Activated T-cell treated with anti-CD3 and anti-CD28 coated beads, Interleukin-2, amount 50 U/mL, for 1 hour (primary cell): ENCODE measurements at places on chromosomes 4 and X.

DNA sequence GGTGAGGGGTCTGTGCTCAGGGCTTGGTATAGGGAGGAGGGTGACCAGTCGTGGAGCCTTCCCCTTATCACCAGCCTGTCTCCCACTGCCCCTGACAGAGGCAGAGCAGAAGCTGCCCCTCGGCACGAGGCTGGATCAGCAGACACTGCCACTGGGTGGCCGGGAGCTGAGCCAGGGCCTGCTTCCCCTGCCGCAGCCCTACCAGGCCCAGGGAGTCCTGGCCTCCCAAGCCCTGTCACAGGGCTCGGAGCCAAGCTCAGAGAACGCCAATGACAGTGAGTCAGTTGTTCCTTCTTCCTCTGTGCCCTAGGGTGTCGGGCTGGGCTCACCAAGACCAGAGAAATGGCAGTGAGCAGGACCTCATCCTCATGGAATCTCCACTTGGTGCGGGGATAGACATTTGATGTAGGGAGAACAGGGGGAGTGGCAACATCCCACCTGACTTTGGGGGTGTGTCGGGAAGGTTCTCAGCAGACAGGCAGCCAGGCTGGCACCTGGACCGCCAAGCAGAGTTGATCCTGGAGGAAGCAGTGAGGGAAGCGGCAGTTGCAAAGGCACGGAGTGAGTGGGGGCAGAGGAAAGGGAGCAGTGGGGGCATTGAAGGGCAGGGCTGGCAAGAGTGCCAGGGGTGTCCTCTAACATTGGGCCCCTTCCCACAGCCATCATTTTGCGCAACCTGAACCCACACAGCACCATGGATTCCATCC lies 14.3 kb upstream of the UBA1 start:
- no peak for DNase-seq

- no peak for DNase-seq
These were observed 527 bp downstream of the NOA1 start for GRCh38 chr4:56976837-56977320.

- no peak for DNase-seq
These were observed 584.4 kb upstream of the AADAT start for GRCh38 chr4:170674176-170674575.

DNA sequence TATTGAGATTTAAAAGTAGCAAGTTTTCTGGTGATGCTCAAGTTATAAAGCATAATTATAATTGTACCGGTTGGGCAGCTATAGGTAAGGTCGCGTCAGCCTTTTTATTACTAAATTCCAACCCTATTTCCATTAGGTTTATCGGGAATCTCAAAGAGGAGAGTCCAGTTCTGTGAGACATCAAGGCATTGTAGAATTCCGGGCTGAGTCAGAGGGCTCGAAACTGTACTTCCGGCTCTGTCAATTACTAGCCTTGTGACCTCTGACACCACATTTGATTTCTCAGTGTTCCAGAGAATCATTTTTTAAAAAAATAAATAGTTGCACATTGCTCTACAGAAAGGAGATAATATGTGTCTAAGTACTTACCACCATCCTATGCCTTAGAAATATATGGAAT lies 4.3 kb downstream of the IL1RAPL1 start:
- no peak for DNase-seq

DNA sequence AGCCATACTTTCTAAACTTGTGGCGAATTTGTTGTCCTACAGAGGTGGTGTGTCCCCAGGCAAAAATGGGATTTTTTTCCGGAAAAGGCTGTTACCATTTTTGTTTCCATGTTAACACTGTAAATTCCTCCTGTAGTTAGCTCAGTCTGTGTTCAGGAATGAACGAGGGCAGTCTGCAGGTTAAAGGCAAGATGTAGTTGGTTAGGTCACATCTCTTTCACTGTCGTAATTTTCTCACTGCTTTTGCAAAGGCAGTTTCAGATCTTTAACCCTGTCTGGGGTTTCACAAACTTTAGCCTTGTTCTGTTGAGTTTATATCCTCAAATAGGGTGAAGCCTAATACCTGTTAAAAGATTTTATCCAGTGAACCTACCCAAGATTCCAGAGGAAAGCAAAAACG lies 50.5 kb upstream of the PUDP start:
- no peak for DNase-seq

DNA sequence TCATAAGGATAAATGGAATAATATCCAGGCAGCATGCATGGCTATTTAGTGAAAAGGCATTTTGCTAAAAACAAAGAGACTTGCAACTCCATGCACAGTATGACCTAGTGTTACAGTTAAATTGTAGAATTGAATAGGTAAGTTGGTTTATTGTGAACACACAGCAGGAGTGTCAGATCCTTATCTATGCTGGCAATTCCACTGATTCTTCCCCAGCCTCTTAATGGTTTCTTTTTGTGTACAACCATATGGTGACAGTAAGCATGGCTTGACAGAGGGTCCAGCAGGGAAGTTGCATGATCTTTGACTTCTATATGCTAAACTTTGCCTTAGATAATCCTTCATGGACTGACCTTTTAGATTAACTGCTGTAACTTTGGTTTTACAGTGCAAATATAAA lies 936.6 kb upstream of the EPHA5 start:
- DNase-seq, result no peak

DNA sequence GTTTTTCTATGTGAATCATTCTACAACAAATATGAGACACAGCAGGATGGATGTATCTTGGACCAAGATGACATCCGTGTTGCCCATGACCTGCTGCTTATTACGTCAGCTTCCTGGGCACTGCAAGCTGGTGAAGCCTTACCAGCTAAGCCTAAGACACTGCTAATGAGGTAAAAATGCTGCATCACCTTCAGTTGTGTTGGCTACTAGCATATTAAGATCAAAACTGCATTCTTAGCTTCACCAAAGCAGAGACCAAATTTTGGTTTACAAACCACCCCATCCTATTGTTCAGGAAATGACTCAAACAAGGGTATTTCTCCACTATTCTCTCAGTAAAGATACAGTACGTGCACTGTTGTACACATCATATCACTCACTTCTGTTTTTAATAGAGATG lies 50.3 kb downstream of the MAML3 start:
- no peak for DNase-seq

DNA sequence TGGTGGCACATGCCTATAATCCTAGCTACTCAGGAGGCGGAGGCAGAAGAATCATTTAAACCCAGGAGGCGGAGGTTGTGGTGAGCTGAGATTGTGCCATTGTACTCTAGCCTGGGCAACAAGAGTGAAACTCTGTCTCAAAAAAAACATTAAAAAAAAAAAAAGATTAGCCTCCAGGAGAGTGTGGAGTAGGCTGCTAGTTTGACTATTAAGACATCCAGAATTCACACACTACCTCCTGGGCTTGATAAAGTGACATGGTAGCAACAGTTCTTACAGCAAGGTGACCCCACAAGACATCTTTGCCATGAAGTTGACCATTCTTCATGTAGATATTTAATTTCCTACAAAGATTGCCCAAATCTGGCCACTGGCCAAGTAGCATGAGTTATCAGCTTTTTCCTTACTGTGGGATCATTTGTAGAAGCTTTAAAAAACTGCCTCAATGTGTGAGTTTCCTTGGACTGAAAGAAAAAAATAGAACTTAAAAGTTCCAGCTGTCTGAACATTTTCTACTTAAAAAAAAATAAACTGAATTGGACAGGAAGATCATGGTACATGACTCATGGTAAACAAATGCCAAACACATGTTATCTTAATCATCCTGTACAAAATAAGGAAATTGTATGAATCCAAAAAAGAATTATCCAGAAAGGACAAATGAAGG lies 35.3 kb upstream of the SPRY1 start:
- DNase-seq, result no peak

DNA sequence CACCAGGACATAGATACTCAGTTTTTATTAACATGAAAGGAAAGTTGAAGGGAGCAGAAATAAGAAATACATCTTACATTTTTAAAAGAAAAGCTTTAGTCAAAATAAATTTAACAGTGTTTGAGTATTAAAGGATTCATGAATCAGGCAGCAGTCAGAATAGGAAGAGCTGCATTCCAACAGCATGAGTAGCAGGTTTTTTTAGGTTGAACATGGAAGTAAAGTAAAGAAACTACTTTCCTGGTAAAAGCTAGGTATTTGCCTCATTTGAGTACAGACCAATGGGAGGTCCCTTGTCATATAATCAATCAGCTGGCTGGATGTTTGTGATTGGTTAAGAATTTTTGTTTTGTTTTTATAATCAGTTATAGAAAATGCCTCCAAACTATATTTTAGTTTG lies 645.9 kb upstream of the INTU start:
- DNase-seq, result no peak

DNA sequence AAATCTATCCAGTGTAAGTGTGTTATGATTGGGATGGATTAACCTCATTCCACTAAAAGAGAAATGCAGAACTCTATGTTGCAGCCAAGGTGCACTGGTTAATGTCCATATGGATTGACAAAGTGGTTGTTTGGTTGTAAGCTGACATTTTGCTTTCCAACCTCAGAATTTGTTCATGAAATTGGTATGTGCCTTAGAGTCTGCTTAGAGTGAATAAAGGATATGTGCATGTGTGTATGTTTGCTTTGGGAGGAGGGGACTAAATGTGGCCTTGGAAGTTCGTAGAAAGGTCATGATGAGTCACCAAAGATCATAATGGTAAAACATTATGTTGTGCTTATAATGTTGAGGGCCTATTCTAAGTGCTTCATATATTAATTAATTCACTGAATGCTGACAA lies 44.1 kb upstream of the MBNL3 start:
- no peak for DNase-seq

DNA sequence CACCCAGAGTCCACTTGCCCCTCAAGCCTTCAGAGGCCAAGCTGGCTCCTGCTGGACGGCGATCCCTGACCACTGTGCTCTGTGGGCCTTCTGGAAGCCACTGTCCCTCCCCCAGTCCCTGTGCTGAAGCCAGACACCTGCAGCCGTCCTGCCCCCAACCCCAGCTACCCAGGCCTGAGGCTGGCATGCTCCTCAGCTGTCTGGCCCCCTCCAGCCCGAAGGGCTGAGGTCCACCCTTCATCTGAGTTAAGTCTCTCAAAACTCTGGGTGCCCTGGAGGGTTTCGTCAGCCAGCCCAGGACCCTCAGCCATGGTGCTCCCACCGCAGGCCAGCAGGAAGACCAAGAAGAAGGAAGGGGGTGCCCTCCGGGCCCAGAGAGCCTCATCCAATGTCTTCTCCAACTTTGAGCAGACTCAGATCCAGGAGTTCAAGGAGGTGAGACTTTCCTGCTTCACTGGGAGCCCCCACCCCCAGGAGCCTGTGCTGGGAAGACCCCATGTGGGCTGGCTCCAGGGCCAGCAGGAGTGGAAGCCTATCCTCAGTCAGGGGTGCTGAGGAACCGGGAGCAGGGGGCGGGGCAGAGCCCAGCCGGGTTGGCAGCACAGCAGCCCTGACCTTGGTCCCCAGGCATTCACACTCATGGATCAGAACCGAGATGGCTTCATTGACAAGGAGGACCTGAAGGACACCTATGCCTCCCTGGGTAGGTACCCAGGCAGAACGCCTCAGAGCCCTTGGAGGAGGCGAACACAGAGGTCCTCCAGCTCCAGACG lies 4.2 kb downstream of the MYL5 start:
- DNase-seq, result no peak

DNA sequence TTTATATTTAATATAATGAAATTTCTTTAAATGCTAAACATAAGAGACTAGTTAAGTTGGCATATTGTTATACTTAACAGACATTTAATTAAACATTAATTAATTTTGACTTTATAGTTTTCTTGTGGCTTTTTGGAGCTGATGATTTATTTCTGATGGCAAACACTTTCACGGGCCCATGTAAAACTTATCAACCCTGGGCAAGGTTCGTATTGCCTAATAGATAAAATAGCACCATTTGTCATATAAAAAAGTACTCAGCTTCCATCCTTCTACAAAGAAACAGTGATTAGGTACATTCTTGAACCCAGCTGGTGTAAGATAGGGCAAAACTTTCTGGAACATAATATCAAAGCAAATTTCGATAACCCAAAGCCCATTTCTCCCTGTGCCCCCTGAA lies 63.2 kb downstream of the PAK3 start:
- no peak for DNase-seq

- DNase-seq, result no peak
These were observed 225.2 kb upstream of the PPP1R2C start for GRCh38 chrX:43003204-43003565.

GRCh38 chr4:185554365-185555126 lies 19.2 kb upstream of the PDLIM3 start:
- DNase-seq, result no peak

GRCh38 chrX:358651-359143 lies 28.0 kb downstream of the PPP2R3B start:
- no peak for DNase-seq

DNA sequence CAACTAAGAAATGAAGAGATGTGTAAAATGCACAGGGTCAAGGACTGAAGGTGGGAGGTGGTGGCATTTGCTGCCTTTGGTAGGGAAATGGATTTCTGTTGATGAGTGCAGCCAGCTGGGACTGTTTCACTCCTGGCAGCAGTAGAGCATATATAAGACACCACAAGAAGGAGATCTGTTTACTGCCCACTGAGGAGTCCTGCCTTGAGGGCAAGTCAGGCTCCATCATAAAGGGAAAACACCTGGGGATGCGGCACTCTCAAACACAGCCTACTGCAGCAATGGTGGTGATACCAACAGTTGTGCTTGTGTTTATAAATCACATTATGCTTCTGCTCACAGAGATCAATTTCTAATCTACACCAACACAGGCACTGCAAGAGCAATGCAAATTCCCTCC lies 222.1 kb downstream of the TACR3 start:
- no peak for DNase-seq

DNA sequence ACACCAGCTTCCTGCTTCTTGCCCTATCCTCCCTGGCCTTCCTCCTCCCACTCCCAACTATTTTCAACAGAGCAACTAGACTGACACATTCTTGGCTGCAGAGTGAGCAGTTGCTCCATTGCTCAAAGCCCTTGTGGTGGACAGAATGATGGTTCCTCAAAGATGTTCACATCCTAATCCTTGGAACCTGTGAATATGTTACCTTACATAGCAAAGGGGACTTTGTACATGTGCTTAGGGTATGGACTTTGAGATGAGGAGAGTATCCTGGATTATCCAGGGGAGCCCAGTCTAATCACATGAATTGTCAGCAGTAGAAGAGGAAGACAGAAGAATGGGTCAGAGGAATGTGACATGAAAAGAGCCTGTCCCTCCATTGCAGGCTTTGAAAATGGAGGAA lies 24.9 kb upstream of the HOPX start:
- DNase-seq, result no peak

- no peak for DNase-seq
These were observed 46.5 kb upstream of the RELL1 start for GRCh38 chr4:37732526-37733186.

- DNase-seq, result no peak
These were observed 115.0 kb upstream of the HS3ST1 start for GRCh38 chr4:11543706-11544105.

DNA sequence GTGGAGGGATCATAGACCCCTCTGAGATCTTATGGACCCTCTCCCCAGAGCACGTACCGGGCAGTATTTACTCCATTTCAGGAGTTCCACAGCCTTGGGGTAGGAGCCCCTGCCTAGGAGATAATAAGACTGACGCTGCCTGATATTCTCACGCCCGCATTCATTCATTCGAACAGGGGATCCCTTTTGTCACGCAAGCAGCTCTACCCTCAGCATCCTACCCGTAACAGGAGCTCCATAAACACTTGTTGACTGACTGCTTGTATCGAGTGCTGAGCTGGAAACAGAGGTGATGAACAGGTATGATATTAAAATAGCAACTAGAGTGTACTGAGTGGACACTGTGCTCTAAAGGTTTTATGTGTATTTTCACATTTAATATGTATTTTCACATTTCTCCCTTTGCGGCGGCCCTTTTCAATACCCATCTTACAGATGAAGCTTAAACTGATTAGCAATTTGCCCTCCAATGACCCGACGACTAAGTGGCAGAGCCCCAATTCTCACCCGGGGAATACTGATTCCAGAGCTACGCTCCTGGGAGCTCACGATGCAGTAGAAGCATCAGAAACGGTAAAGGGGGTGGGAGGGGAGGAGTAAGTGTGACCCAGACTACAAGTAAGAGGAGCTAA lies 888 bp downstream of the RAB28 start:
- DNase-seq, result no peak
